ENCODE measurements at places on chromosomes 2 and 18. TPM values are rescaled to one million over a fixed set of nuclear protein-coding genes. Genes with fewer than 3 reads are reported as not detected.
A peak's percentile ranks its signal among the peaks of the same experiment; 100 is the strongest.

DNA sequence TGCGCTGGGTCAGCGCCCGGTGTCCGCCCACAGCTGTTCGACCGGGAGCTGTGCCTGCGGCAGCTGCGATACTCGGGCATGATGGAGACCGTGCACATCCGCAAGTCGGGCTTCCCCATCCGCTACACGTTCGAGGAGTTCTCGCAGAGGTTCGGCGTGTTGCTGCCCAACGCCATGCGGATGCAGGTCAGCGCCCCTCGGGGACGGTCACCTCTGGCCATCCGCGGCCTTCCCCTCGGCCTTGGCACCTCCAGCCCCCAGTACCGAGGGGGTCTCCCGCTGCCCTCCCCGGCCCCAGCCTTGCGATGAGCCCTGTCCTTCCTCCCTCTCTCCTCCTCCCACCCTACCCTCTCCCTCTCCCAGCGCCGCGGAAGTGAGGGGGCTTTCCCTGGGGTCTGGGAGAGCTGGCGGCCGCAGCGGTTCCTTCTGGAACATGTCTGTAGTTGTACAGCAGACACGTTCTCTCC is 53.2 kb upstream of the GPR17 start:
- peak; percentile 51 for DNase-seq

- DNase-seq, result no peak
These were observed 15.8 kb upstream of the SFXN5 start for GRCh38 chr2:73087311-73087710.

DNA sequence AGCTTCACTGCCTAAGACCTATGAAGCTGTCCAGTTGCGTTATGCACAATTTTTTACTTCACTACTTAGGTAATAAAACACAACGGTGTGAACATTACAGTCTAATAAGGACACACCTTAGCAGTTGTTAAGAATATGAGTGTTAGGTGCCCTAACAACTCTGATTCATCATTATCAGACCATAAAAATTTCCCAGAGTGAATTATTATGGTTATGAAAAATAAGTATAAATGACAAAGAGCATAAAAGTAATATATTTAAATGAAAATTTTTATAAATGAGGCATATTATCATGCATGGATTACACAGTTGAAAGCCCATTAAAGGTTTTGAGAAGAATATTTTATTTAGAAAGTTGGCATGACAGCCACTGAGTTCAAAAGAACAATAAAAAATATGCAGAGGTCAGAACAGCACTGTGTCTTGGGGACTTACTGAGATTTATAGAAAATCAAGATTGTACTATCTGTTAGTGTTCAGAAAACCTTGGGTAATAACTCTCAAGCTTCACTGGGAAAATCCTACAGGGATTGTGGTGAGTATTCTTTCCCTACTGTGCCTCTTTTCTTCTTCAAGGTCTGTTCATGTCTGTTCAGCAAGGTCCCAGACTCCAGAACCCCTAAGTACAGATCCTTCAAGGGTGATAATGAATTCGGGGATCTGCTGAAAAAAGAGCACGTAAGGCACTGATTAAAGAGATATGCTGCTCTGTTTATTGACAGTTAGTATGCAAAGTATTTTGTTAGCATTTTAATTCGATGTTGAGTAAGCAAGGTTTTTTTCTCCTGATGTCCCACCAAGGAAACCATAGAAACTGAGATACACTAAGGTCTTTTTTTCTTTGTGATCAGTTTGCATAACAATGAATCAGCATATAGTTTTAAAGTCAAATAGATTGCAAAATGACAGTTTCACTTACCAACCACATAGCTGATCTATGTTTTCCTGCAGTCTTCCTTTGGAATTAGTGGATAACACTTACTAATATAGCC is 250.0 kb downstream of the DSEL start:
- no peak for DNase-seq

- DNase-seq, result no peak
These were observed 28.9 kb downstream of the TMEFF2 start for GRCh38 chr2:192165842-192166241.

DNA sequence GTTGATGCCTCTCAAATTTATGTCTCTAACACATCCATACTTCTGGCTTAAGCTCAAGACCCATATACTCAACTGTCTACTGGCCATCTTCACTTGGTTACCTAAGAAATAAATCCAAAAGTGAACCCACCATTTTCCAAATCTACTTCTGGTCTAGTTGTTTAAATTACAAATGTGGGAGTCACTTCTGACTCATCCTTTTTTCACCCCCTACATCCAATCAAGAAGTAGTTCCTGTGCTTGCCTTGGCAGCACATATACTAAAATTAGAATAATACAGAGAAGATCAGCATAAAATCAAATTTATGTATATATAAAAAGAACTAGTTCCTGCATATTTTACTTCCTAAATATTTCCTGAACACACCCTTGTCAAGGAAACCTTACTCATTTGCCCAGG is 53.6 kb downstream of the STRN start:
- DNase-seq, result no peak

GRCh38 chr2:38376346-38377049 is 575 bp downstream of the ATL2 start:
- peak; percentile 92 for DNase-seq

DNA sequence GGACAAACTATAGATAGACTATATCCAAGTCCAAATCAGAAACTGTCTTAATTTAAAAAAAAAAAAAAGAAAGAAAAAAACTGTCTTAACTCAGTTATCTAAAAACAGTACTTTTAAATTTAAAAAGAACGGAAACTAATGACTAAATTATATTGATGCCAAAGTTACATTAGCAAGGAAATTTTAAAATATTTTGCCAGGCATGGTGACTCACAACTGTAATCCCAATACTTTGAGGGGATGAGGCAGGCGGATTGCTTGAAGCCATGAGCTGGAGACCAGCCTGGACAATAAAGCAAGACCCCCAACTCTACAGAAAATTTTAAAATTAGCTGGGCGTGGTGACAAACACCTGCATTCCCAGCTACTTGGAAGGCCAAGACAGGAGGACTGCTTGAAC is 30.9 kb downstream of the MEMO1 start:
- DNase-seq, result no peak

- DNase-seq, result no peak
These were observed 60.2 kb downstream of the RALBP1 start for GRCh38 chr18:9535430-9535991.

The C2orf81 gene
- total RNA-seq, result 1.6 TPM

The KCNK3 gene
- total RNA-seq, result 0.11 TPM

The SIGLEC15 gene
- not detected for total RNA-seq

The ASPRV1 gene
- total RNA-seq, result 0.90 TPM

The LYG2 gene
- not detected for total RNA-seq

The CD8B2 gene
- not detected for total RNA-seq

The HOXD12 gene
- not detected for total RNA-seq
